Tongue (tissue), 3 donors: ENCODE measurements at places on chromosomes 12 and 14. TPM values are rescaled to one million over a fixed set of nuclear protein-coding genes. Genes with fewer than 3 reads are reported as not detected.

IKBIP gene
- 22.1 TPM for total RNA-seq

SLCO1A2 gene
- total RNA-seq: 0.10 TPM

SETD1B gene
- total RNA-seq: 5.5 TPM

KRT77 gene
- 0.10 TPM for total RNA-seq
